ENCODE measurements at places on chromosomes 7 and 10.

DNA sequence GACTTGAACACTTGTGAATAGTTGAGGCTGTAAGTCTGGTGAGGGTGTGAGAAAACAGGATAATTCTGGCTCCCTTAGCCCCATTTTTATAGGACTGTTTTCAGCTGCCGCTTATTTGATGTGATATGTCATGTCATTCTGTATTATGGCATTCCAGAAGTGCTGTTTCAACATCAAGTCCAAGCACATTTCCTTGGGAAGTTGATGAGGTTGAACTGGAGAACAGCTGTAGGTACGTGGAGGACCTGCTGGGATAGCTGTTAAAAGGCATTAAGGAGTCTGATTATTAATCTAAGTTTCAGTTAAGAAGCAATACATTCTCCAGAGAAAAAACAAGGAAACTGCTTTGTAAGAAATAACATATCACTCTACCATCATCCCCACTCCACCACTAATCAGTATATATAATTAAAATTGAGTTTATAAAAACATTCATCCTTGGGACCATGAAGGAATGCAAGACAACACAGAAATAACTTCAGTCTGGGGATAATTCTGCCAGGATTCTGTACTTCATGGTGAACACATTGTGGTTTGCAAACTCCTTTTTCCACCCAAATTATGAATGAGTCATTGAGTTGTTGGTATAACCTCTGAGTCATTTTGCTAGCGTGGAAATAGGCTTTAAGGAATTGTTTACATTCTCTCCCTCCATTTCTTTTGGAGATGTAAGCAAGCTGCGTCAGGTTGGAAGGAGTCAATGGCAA, 39.9 kb upstream of the TMEM229A start:
- DNase-seq = no peak

GRCh38 chr7:28512668-28513440, 100.5 kb downstream of the CREB5 start:
- DNase-seq = no peak

DNA sequence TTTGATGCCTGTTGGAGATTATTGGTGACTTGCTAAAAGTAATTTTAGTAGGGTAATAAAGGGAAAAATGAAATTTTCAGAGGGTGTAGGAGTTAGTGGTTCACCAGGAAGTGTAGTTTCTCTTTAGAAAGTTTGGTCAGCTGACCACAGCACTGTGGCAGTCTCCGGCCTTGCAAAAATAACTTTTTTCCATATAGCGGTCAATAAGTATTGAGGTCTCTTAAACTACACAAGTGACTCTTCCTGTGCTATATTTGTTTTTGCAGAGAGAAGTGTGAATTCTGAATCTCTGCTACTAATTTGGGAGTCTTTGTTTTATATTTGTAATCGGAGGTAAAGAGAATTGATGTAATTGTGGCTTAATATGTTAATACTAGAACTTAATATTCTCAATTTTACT, 24.3 kb downstream of the PTPN12 start:
- DNase-seq = no peak

DNA sequence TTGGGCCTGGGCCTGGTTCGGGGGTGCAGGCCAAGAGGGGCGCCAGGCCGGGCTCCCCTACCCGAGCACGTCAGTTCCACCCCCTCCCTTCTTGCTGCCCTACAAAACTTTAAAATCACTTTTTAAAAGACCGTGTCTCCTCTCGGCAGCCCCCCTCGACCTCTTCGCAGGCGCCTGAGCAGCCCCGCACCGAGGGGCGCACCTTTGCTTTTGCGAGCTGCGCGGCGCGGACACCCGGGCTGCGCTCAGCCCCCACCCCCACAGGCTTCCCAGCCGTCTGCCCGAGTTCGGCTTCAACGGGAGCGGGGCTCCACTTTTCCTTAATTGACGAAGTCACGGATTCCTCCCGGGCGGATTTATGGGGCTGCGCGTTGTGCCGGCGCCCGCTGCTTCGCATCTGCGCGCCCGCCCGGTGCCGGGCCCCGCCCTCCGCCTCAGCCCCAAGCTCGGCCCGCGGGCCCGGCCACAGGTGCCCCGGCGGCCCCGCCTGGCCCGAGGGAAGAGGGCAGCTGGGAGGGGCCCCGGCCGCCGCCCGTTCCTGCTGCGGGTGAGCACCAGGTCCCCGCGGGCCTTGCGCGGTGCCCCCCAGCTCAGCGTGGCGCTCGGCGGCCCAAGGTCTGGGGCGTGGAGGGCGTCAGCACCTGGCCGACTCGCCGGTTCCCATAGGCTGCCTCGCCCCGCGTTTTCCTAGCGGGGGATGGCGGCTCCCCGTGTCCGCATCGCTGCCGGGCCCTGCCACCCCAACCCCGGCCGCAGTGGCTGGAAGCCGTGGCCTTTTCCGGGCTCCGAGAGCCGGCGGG, 10.8 kb upstream of the MNX1 start:
- DNase-seq = no peak

- DNase-seq = no peak
Observed at GRCh38 chr10:121614613-121615434, 16.6 kb upstream of the FGFR2 start.

DNA sequence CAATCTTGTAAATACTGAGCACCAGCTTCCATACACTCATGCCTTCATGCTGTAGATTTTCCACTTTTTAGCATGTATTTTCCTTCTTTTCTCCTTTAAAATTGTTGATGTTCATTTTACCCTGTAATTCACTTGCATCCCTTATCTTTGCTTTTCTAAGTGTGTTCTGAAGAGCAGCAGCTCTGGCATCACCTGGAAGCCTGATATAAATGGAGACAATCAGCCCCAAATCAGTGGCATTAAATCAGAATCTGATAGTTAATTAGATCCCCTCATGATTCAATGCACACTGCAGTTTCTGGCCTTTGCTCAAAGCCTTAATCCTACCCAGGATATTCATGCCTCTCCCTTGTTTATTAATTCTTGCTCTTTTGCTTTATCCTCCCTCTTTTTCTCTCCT, 942.4 kb downstream of the XPNPEP1 start:
- DNase-seq = no peak

DNA sequence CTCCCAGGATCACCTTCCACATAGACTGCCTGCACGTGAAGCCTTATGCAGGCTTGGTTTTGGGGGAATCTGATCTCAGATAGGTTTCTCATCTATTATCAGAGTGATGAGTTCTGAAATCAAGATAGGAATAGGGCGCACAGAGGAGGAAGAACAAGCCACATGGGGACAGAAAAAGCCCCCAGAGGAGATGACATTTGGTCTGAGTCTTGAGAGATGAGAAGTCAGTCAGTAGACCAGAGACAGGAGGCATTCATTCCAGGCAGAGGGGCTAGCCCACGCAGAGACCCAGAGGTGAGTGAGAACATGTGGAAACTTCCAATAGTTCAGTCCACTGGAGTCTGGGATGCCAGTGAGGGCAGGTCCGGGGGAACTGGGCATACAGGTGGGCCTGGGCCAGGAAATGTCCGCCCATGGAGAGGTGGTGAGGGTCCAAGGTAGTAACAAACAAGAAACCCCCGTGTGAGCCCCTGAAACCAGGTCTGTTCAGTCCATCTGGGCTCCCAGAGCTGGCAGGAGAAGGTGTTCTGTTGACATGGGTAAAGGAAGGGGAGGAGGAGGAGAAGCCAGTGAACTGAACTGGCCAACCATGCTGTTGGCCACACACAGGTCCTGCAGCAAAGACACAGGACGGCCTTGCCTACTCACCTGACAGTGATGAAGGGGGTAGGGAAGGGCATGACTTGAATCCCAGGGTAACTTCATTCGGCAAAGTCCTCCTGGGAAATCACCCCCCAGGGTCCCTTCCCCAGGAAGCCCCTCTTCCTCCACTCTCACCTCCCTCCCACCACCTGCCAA, 69.3 kb upstream of the SMNDC1 start:
- DNase-seq = no peak

- DNase-seq = no peak
Observed at GRCh38 chr7:126398285-126398684, 854.5 kb downstream of the GRM8 start.

GRCh38 chr7:16926283-16926682, 44.5 kb upstream of the AGR3 start:
- DNase-seq = no peak

GRCh38 chr10:88097092-88097516, 233.7 kb downstream of the PTEN start:
- no peak for DNase-seq

DNA sequence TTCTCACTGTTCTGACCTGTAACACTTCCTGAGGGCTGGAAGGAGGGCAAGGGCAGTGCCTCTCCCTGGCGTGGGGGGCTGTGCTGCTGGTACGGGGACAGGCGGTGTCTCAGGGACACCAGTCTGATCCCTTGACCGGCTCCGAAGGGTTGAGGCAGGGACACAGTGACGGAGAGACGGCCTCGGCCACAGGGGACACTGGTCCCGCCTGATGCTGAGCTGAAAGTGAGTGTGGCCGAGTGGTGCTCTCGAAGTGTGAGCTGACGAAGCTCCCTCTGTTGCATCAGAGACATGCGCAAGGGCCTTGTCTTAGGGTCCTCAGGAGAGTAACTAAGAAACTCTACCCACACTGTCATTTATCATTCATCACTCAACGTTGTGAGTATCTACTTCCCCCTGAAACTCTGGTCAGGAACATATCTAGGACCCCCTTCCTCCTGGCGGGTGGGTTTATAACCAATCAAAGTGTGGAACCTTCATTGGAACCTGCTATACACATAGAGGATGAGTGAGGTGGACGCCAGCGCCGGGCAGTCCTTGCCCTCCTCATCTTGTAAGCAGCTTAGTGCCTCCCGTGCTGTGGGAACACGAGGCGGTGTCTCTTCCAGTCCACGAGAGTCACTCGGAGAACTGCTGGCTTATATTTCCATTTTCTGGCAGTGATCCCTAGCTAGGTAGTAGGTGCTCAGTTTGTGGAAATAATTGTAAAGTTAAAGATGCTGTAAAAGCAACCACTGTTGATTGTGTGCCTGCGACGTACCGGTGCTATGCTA, 283.1 kb downstream of the DNAJB6 start:
- no peak for DNase-seq

DNA sequence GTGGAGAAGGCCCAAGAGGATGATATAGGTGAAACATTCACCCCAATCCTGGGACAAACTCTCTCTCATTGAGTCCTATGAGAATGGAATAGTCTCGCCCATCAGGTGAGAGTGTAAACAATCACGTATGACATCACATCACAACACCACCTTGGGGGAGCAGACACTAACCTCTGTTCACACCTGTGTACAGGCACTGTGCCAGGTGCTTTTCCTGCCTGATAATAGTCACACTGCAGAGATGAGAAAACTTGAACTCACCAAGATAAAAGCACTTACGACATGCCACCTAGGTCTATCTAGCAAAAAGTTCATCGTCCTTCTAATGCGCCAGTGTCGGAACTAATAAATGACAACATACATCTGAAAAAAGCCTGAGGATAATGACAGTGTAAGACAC, 187.8 kb downstream of the FAM107B start:
- no peak for DNase-seq

GRCh38 chr7:78185149-78185745, 386.7 kb downstream of the PHTF2 start:
- no peak for DNase-seq

GRCh38 chr10:123669886-123670285, 3.7 kb downstream of the GPR26 start:
- DNase-seq = no peak

DNA sequence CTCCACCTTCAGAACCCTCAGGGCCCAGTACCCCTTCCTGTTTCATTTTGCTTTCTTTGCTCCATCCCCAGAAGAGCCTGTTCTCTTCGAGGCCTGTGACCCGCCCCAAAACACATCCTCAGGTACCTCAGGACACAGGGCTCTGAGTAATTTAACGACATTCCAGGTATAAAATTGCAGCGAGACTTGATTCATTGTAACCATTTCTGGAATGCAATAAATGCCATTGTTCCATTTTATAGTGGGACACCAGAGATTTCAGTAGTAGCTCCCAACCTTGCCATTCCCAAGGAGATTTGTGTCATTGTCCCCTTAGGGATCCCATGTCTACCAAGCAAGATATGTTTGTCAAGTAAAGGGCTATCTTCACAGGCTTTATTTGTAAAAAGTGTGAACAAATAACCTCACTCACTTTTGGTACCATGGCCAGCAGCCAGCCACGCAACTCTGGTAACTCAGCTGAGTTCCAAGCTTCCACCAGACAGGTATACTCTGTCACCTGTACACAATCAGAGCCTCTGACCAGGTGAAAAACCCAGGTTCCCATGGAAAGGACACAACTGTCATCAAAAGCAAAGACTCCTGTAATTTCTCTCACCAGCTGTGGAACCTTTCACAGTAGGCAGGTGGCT, 441.3 kb downstream of the PLXNA4 start:
- DNase-seq = no peak

DNA sequence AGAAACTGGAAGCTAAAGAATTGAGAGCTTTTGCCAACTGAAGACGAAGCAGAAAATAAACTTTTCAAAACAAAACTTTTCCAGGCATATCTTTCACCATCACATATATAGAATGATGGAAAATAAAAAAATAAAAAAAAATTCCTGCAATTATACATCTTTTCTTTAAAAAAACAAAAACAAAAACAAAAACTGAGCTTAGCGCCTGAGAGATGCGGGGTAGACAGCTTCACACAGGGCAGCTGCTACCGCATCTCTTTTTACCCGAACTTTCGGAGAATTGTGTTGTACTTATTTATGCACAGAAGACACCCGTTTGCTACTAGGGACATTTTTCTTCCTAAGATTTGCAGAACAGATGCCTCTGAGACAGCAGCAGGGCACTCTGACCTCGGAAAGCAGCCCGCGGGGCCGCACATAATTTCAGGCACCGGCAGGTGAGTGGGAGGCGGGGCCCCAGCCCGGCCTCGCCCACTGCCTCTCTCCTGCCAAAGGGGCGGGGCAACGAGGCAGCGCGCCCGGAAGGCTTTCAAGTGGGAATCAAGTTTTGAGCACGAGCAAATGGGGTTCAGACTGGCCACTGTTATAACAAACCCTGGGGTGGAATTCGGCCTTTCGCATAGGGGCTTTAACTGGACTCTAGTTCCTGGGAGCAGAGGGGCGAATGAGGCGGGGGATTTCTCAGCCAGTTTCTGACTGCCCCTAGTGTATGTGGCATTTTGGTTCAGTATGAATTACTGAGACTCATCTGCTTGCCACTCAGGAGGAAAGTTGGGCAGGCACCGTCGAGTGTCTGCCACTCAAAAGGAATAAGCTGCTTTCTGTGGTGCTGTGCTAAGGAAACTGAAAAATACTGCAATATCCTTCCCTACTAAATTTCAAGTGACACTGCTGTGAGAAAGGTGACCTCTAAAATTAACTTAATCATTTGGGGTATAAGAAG, 18.5 kb upstream of the FAM133B start:
- DNase-seq = no peak

DNA sequence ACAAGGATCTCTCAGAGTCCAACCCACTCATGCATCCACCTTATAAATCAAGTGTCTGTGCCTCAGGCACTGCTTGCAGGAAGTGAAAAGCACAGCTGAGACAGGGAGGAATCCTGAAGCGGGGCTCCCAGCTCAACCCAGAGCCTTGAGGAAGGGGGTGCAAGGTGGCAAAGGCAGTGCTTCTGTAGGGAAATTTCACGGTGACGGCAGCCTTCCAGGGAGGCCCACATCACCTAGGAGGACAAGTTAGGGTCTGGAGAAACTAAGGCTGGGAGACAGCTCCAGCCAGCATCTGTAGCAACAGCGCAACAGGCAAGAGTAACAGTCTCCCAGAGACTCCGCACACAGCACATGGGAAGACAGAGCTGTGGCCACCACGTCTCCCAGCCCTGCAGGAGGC, 2.7 kb downstream of the AOC1 start:
- DNase-seq = no peak

Measured in stimulated activated CD8-positive, alpha-beta memory T cell treated with anti-CD3 and anti-CD28 coated beads, Interleukin-15, amount 100 ng/mL, for 24 hours (primary cell).